ENCODE measurements at places on chromosomes 3 and 15.

- no peak for DNase-seq
These were observed 292.8 kb upstream of the ZNF717 start for GRCh38 chr3:76078101-76078500.

GRCh38 chr3:78154521-78155186 lies 1114.8 kb downstream of the ROBO2 start:
- DNase-seq = no peak

- DNase-seq = no peak
These were observed 51.4 kb downstream of the CHL1 start for GRCh38 chr3:247916-248315.

GRCh38 chr15:28006116-28006905 lies 92.8 kb downstream of the OCA2 start:
- DNase-seq = no peak

DNA sequence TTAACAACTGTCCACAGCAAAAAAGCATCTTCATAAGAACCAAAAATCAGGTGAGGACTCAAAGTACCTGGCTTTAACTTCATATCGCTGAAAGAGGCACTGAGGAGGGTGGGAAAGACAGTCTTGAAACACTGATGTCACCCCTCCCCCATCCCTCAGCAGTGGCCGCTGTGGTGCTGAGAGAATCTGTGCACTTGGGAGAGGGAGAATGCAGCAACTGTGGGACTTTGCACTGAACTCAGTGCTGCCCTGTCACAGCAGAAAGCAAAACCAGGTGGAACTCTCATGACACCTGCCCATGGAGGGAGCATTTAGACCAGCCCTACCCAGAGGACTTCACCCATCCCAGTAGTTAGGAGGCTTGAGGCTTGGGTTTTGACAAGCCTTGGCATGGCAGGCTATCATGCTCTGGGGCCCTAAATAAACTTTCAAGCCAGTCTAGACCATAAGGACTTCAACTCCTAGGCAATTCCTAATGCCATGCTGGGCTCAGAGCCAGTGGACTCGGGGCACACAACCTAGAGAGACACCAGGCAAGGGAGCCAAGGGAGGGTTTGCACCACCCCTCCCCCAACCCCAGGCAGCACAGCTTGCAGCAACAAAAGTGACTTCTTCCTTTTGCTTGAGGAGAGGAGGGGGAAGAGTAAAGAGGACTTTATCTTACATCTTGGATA lies 6.1 kb upstream of the ZSCAN2 start:
- DNase-seq = no peak

- peak; percentile 33 for DNase-seq
These were observed 277.4 kb upstream of the NR2E3 start for GRCh38 chr15:71532994-71533393.

GRCh38 chr3:186004671-186005070 lies 66.9 kb upstream of the TRA2B start:
- no peak for DNase-seq

GRCh38 chr15:77412972-77413698 lies 6.8 kb downstream of the PEAK1 start:
- DNase-seq = no peak

DNA sequence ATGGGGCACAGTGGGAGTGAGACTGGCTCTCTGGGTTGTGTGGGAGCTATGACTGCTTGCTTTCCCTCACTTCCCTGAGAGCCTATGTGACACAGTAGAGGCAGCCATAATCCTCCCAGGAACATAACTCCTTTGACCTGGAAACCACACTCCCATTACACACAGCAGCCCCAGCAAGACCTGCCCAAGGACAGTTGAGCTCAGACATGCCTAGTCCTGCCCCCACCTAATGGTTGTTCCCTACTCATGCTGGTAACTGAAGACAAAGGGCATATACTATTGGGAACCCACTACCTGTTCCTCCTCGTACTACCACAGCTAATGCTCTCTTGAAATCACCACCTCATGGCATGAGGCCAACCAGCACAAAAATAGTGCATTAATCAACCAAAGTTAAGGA lies 550.4 kb upstream of the ARPP21 start:
- no peak for DNase-seq

DNA sequence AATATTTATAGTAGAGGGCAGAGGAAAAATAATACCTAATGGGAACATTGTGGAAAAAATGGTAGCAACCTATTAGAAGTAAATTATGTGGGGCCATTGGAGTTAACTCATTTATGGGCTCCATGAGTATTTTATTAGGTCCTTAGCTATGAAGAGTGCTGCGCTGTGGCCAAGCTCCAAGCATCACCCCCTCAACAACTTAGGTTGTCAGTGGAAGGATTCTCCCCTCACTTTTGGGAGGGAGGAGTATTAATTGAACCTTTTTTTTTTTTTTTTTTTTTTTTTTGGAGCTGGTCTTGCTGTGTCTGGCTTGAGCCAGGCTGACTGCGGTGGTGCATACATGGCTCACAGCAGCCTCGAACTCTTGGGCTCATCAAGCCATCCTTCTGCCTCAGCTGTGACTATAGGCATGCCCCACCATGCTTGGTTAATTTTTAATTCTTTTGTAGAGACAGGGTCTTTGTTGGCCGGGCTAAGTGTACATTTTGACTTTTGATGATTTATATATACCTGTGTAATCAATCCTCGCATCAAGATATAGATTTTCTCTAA lies 45.2 kb downstream of the TRIM71 start:
- DNase-seq = no peak

GRCh38 chr3:120688121-120688520 lies 6.1 kb upstream of the HGD start:
- DNase-seq = peak; percentile 50

DNA sequence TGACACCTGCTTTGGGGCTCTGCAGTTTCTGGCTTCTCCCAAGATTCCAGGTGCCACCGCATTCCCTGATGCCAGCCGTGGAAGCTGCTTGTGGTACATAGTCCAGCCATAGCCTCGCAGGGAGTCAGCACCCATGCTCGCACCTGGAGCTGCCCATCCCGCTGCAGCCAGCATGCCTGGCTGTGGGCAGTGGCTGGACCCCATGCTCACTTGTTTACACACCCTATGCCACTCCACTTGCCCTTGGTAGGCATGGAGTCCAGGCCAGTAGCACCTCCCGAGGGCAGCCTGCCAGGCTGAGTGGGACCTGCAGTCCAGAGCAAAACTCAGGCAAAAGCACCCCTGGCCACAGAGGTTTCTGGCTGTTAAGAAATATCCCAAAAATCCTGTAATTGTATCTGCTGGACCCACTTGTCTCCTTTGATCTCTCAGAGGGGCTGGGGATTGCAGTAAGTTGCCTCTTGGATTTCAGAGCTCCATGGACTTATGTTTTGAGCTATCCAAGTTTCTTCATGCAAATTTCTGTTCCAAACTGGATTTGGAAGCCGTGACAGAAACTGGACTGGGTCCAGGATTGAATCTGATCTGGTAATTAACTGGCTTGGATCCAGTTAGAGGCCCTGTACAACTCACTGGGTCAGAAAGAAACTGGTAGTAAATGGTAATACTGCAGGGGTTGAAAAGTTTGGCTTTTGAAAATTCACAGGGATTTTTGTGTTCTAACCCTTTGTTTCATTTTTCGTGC lies 149.3 kb downstream of the FMN1 start:
- no peak for DNase-seq

DNA sequence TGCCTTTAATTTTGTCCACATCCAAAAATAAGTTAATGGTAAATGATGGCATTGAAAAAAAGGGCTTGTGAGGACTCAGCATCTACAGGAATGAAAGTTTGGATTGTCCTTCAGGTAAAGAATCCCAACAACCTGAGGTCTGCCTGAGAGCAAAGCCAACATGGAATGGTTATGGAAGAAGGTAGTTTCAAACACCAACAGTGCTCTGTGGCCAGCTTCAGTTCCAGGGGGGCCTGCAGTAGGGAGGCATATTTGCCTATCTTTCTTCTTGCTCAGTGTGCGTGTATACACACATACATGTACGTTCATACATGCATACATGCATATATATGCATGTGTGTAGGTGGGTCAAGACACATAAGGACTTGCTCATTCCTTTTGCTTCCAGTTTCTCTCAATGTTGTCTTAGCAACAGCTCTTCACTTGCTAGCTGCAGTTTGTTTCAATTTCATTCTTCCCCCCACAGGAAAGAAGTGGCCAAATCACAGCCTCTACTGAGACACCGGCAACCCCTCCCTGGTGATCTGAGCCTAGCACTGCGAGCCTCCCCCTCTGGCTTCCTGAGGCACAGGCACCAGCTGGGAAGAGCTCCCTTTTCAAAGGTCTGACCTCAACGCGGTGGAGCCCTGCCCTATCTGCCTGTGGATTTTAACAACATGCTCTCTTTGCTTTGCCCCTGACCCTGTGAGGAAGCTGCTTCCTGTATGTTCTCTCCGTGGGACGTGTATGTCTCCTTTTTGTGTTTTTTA lies 146.2 kb downstream of the KLF13 start:
- DNase-seq = peak; percentile 60

Measured in GM03348 (cell line).